ENCODE measurements at places on chromosomes 6 and 20. TPM values are rescaled to one million over a fixed set of nuclear protein-coding genes. Genes with fewer than 3 reads are reported as not detected.

- H3K4me3 ChIP-seq, result no peak overlapping the region
- DNase-seq, result no peak
- no peak overlapping the region for H3K27ac ChIP-seq
- no peaks in the 10 kb centered on the region for H3K27me3 ChIP-seq
These were observed 53.3 kb upstream of the PRL start for GRCh38 chr6:22350109-22350508.

- H3K27me3 ChIP-seq, result no peaks in the 10 kb centered on the region
- peaks cover 67% of the 10 kb centered on the region for H3K36me3 ChIP-seq
- no peak overlapping the region for H3K4me3 ChIP-seq
- DNase-seq, result peak; percentile 83
These were observed 17.4 kb upstream of the CSE1L start for GRCh38 chr20:49028684-49029083.

The TXLNB gene
- 0.59 TPM for total RNA-seq

The RTN4IP1 gene
- total RNA-seq, result 4.4 TPM
